ENCODE measurements at places on chromosomes 5 and 9.

GRCh38 chr5:143350751-143351602 is 52.5 kb downstream of the NR3C1 start:
- DNase-seq: no peak

GRCh38 chr5:15069407-15069905 is 197.9 kb upstream of the ANKH start:
- DNase-seq: no peak

DNA sequence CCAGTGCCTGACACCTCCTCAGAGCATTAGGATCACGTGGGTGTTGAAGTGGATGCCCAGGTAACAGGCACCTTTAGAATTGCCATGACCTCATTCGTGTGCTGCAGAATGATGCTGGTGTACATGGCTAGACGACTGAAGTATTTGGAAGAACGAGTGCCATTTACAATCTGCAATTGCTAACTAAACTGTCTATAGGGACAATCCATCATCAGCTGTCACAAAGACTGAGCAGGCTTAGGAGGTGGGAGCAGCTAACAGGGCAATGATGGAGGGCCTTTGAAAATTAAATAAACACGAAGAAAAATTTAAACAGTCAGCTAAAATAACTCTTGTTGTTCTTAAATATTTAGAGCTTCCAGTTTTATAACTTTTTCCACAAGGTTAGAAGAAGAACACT is 375.8 kb downstream of the GADD45G start:
- no peak for DNase-seq

DNA sequence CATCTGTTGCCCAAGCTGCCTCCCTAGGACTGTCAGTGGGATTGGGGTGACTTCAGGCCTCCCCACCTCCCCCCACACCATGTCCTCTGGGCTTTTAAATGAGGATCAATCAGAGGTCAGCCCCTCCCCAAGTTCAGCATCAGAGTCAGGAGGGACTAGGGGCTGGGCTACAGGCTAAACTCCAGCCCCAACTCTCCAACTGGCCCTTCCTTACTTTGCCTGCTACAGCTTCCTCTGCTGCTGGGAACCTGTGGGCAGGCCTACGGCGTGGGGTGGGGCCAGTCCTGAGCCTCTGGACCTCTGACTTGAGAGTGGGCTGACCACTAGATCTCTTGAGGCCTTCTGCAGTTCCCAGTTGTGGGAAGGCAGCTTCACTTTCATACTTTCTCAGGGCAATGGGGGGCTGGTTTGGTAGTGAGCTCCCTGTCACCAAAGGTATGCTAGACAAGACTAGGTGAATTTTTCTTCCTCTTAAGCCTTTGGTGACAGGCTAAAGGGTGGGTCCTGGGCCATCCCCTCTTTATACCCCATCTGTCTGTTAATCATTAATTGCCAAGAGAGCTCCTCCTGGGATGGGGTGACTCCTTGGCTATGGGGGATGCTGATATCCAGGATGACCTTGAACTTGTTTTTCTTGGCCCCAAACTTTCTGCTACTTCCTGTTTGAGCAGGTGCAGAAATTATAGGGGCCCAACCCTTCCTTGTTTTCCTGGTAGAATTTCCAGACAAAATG is 10.8 kb upstream of the DAB2IP start:
- no peak for DNase-seq

DNA sequence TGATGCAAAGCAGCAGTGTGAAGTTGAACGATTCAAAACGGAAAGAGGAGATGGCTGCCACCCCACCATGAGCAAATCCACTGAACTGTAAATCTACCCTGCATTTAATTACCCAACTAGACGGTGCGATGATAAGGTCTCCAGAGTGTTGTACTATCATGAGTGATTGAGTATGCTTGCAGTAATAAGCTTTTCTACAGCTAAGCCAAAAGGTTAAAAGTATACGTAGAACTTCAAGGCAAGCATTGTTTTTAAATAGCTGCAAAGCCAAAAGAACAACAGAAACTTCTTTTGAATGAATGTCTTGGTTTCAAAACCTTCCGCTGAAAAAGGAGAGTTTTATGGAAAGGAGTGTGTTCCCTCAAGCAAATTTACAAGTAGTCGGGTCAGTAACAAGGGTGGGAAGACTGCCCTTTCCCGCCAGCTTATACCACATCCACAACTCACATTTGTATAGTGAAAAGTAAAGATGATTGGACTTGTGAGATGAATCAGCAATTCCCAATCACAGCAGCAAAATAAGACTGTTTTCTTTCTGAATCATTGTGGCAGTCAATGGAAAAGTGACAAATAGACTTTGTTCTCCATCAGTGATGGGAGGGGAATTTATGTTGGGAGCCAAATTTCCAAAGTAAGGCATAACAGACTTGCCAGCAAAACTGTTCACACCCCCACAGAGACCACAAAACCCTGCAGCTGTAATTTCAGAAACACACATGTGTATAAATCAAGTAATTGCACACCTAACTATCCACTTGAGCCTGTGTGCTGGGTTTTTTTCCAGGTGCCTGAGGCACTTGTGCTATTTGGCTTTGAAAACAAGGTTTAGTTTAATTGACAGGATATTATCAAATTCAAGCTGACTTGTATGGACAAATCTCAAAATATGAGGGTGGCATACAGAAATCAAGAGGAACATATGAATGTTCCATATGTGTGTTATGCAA is 407.7 kb upstream of the GRAMD2B start:
- DNase-seq: no peak

DNA sequence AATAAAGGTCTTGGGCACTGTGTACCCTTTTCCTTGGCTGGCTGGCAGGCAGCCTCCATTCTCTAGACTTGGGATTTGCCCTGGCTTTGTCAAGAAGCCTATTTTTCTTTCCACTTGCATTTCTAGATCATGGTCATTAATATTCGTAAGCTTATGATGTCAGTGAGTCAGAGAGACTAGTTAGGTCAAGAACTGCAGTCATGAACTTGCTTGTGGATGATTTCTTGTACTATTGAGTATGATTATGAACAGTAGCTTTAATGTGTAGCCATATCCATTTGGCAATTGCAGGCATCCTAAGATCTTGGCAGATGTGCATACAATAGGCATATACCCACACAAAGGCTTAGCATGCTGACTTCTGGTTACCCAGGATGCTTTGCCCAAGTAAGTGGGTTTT is 186.8 kb upstream of the CLINT1 start:
- DNase-seq: no peak

- no peak for DNase-seq
These were observed 18.5 kb upstream of the ZDHHC12 start for GRCh38 chr9:128742401-128742800.

- DNase-seq: no peak
These were observed 130.9 kb downstream of the DOCK2 start for GRCh38 chr5:169767938-169768337.

DNA sequence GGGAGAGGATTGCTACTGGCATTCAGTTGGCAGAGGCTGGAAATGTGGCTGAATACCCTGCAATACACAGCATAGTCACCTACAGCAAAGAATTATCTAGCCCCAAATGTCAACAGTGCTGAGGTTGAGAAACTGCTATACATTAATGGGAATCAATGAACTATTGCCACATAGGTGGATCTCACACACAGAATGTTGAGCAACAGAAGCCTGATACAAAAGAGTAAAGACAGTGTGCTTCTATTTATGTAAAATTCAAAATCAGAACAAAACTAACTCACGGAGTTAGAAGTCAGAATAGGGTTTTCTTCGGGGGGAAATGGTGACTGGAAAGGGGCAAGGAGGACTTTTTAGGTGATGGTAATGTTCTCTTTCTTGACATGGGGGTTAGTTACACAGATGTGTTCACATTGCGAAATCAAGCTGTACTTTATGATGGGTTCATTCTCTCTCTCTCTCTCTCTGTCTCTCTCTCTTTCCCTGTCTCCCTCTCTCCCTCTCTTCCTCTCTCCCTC is 45.7 kb upstream of the PANK3 start:
- no peak for DNase-seq

DNA sequence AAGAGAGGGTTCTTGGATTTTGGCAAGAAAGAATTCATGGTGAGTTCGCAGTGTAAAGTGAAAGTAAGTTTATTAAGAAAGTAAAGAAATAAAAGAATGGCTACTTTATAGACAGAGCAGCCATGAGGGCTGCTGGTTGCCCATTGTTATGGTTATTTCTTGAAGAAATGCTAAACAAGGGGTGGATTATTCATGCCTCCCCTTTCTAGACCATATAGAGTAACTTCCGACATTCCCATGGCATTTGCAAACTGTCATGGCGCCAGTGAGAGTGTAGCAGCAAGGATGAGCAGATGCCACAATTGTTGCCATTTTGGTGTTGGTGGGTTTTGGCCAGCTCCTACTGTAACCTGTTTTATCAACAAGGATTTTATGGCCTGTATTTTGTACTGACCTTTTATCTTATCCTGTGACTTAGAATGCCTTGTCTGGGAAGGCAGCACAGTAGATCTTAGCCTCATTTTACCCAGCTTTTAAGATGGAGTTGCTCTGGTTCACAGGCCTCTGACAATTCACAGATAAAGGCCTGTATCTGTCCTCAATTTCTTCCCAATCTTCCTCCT is 1026.1 kb upstream of the DMAC1 start:
- no peak for DNase-seq

DNA sequence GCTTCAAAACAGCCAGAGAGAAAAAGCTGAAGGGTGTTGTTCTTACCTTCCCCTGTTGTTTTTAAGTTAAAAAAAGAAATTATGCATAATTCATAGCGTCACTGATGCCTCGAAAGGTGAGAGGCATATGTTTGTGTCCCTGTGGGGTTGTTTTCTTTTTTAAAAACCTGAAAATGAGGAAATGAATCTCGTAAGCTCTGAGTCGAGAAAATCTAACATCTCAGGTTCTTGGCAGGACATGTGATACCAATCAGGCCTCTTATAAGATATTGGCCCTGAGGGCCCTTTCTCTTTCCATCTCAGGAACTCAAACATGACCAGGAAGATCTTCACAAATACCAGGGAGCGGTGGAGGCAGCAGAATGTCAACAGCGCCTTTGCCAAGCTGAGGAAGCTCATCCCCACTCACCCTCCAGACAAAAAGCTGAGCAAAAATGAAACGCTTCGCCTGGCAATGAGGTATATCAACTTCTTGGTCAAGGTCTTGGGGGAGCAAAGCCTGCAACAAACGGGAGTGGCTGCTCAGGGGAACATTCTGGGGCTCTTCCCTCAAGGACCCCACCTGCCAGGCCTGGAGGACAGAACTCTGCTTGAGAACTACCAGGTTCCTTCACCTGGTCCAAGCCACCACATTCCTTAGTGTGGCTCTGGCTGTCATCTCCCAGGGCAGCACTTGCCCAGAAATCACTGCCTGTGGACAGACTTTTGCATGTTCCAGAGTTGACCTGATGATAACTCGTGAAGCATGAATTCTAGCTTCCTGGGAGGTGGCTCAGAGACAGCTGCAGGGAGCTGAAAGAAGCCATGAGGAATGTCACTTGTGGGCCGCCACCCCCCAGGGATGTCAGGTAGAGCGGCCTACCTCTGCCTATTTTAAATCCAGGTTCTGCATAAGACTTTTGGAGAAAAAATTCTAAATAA is at the start of gene TAL2:
TSS of gene TAL2 (plus strand) at position 274 of the 921 bp plus-strand sequence. CDS start at position 314, 40 bp downstream.
- no peak for DNase-seq

DNA sequence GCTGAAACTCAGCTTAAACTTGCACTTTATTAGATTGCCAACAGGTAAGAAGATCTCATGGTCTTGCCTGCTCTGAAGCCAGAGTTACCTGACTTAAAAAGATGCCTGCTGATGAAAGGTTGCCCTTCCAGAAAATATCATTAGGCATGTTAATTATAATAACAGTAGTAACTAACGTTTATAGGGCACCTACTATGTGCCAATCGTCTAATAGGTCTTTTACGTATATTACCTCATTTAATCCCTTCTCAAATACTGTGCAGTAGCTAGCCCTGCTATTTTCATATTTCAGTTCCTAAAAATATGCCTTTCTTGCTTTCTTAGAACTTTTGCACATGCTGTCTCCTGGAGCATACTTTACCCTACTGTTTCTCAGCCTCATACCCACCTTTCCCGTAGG is 40.1 kb downstream of the TGFBR1 start:
- no peak for DNase-seq

DNA sequence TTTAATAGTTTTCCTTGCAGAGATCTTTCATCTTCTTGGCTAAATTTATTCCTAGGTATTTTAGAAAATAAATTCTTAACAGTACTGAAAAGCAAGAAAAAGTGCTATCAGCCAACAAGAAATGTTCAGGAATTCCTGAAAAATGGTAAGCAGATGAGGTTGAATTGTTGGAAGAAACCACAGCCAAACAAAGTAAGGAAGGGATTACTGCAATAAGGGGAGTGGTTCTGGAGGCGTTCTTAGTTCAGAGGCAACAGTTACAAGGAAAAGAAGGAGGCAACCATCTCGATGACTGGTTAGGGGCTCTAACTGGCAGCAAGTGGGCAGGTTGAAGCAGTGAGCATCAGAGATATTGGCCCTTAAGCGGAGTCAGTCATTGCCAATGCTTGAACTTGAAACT is 12.8 kb upstream of the OR13J1 start:
- DNase-seq: no peak

DNA sequence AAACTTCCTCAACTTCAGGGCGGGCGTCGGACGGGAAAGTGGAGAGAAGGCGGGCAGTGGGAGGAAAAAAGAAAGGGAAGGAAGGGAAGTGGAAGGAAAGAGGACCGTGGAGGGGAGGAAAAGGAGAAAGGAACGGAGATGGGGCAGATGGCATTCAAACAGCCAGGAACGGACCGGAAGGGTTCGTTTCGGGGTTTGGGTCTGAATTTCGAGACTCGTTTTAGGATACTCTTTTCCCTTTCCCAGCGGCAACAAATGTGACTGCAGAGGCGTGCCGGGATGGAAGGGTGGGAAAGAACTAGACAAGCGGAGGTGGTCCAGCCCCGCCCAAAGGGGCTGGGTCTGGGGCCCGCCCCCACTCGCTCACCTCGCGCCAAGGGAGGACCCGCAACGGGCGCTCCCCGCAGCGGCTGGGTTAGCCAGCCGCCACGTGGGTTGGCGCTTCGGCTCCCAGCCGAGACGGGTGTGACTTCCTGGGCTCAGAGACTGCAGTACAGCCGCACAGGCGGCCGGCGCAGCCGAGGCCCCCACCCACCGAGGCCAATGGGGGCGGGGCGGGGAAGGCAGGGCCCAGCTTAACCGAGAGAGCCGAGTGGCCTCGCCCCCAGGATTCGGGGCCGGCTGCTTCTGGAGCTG is 2.7 kb downstream of the VCAN start:
- no peak for DNase-seq

DNA sequence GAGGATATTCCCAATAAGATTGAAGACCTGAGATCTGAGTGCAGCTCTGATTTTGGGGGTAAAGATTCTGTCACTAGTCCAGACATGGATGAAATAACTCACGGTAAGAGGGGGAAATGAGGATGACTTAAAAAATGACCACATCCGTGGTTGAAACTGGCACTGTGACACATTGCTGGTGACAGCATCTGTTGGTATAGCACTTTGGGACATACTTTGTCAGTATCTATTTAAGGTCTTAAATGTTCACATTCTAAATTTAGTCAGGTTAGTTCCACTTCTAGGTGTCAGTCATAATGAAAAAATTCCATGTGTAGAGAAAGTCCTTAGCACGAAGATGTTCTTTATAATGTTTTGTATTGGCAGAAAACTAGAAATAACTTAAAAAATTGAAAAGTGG is 70.9 kb downstream of the GAPVD1 start:
- DNase-seq: peak; percentile 11

DNA sequence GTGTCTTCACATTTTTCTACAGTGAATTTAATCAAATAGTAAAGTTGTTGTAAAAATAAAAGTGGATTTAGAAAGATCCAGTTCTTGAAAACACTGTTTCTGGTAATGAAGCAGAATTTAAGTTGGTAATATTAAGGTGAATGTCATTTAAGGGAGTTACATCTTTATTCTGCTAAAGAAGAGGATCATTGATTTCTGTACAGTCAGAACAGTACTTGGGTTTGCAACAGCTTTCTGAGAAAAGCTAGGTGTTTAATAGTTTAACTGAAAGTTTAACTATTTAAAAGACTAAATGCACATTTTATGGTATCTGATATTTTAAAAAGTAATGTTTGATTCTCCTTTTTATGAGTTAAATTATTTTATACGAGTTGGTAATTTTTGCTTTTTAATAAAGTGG is 60.4 kb downstream of the MTAP start:
- no peak for DNase-seq
